ENCODE measurements at places on chromosomes 7 and 10. TPM values are rescaled to one million over a fixed set of nuclear protein-coding genes. Genes with fewer than 3 reads are reported as not detected.

DNA sequence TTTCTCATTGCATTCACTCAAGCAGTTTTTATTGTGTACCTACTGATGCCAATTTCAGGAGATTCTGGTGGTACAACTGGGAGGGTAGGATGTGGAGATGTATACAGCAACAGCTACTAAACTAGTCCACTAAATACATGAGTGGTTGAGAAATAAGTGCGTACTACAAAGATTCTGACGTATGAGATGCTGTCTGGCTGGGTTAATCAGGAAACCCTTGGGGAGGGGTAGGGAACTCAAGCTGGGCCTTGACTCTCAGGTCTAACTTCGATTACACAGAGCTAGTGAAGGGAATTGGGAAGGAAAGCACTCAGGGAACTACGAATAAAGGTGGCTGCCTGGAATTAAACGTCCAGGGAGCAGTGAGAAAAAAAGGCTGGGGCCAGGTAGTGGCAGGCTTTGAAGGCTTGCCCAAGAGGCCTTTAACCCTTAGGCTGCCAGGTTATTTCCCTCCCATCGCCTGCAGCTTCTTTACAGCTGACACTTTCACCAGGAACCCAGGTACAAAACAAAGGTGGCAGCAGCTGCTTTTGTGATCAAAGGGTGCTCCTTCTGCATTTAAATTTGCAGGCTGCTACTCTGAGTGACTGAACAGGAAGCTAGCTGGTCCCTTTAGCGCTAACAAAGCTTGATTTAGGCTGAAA lies 3.2 kb downstream of the MMS19 start:
- DNase-seq = no peak

- DNase-seq = peak; percentile 67
Measured at GRCh38 chr7:134907639-134908038, 78.7 kb upstream of the AGBL3 start.

Gene WASHC2A
- 39.9 TPM for total RNA-seq

Gene STEAP1B
- total RNA-seq = 11.6 TPM

Gene RET
- 0.80 TPM for total RNA-seq
